Activated CD8-positive, alpha-beta memory T cell treated with anti-CD3 and anti-CD28 coated beads, Interleukin-2, amount 10 ng/mL, durations not matched to agents 7 days and 5 days (primary cell): ENCODE measurements at places on chromosomes 7 and 10. TPM values are rescaled to one million over a fixed set of nuclear protein-coding genes. Genes with fewer than 3 reads are reported as not detected.

- H3K27me3 ChIP-seq: peaks cover 44% of the 10 kb centered on the region
- no peak for DNase-seq
- peaks cover 15% of the 10 kb centered on the region for H3K4me1 ChIP-seq
- no peak overlapping the region for H3K4me3 ChIP-seq
- H3K27ac ChIP-seq: no peak overlapping the region
- H3K36me3 ChIP-seq: no peaks in the 10 kb centered on the region
Observed at GRCh38 chr10:98338318-98338717, 70.3 kb upstream of the LOXL4 start.

HOXA13 gene
- total RNA-seq: not detected

P4HA1 gene
- 29.8 TPM for total RNA-seq

DNAJC12 gene
- total RNA-seq: 40.8 TPM

GRCh38 chr7:129213828-129214227 is 11.0 kb upstream of the AHCYL2 start:
- H3K4me1 ChIP-seq: peaks cover 3% of the 10 kb centered on the region
- DNase-seq: no peak
- no peak overlapping the region for H3K27ac ChIP-seq
- no peak overlapping the region for H3K4me3 ChIP-seq
- peaks cover 20% of the 10 kb centered on the region for H3K27me3 ChIP-seq

DNA sequence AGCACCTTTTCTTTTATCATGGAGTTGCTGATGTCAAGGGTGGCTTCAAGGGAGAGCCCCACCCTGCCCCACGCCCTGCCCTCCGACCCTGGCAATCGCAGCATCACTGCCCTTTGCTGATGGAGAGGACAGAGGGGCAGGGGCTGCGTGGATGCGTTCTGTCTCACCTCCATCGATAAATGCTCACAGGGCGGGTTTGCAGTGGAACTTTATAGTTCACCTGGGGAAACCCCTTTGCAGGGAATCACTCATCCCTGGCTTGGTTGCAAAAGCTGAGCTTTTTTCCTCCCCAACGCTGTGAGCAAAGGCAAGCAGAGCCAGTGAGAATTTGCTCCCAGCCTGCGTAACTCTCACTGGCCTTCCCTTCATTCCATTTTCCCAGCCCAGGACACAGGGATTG is 176.8 kb downstream of the WDR37 start:
- H3K27ac ChIP-seq: no peak overlapping the region
- no peaks in the 10 kb centered on the region for H3K4me1 ChIP-seq
- DNase-seq: no peak
- no peaks in the 10 kb centered on the region for H3K36me3 ChIP-seq

SLC13A1 gene
- not detected for total RNA-seq

ZNF365 gene
- not detected for total RNA-seq

- no peak overlapping the region for H3K27ac ChIP-seq
- no peaks in the 10 kb centered on the region for H3K4me1 ChIP-seq
- DNase-seq: no peak
Observed at GRCh38 chr10:85565381-85565780, 801.2 kb downstream of the GRID1 start.

ETV1 gene
- total RNA-seq: 1.9 TPM

GPR146 gene
- 2.1 TPM for total RNA-seq

GRCh38 chr7:94834359-94834758 is 73.0 kb upstream of the PPP1R9A start:
- no peak for DNase-seq
- H3K4me3 ChIP-seq: no peak overlapping the region
- no peaks in the 10 kb centered on the region for H3K4me1 ChIP-seq
- H3K27me3 ChIP-seq: no peaks in the 10 kb centered on the region

DNA sequence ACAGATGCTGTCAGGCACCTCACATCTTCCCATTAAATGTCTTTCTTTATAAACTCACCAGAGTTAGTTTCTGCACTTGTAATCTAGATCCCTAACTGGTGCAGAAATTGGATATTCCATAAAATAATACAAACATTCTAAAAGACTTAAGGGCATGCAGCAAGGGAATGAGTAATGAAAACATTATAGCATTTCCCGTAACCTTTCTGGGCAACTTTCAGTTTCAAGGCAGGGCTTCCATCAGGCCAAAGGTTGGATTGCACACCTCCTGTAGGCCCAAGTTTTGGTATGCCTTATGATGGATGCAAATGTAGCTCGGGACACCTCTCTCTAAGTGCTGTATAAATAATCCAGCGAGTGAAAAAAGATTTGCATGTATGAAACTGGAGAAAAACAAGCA is 129.9 kb upstream of the LYZL2 start:
- H3K27me3 ChIP-seq: no peaks in the 10 kb centered on the region
- peaks cover 29% of the 10 kb centered on the region for H3K4me1 ChIP-seq
- H3K4me3 ChIP-seq: no peak overlapping the region
- H3K36me3 ChIP-seq: peaks cover 11% of the 10 kb centered on the region

- no peaks in the 10 kb centered on the region for H3K27me3 ChIP-seq
- no peaks in the 10 kb centered on the region for H3K36me3 ChIP-seq
- H3K27ac ChIP-seq: no peak overlapping the region
- H3K4me1 ChIP-seq: no peaks in the 10 kb centered on the region
- H3K4me3 ChIP-seq: no peak overlapping the region
Observed at GRCh38 chr10:132836248-132836831, 50.4 kb upstream of the NKX6-2 start.

DNA sequence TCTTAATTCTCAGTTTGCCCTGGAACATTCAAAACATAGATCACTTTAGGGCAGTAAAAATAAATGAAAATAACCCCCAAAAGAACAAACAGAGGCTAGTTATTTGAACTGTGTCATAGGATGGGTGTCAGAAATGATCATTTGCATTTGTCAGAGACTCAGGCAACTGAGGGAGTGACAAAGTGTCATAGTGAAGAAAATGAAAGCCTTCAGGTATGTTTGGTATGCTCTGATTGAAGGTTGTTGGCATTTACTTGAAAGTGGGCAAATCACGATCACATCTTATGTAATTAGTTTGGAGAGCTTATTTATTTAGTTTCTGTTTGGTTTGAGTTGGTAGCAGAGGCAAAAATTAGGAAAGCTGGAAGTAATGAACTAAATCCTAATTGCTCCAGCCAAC is 880.9 kb downstream of the ANKRD7 start:
- DNase-seq: no peak
- no peak overlapping the region for H3K27ac ChIP-seq
- H3K4me1 ChIP-seq: no peaks in the 10 kb centered on the region
- no peak overlapping the region for H3K4me3 ChIP-seq
- no peaks in the 10 kb centered on the region for H3K27me3 ChIP-seq
- no peaks in the 10 kb centered on the region for H3K36me3 ChIP-seq

GRCh38 chr10:47381427-47382379 is 2.4 kb downstream of the ZNF488 start:
- H3K4me3 ChIP-seq: no peak overlapping the region
- DNase-seq: peak; percentile 33
- H3K36me3 ChIP-seq: peaks cover 7% of the 10 kb centered on the region
- no peak overlapping the region for H3K27ac ChIP-seq
- H3K4me1 ChIP-seq: peaks cover 23% of the 10 kb centered on the region

DNA sequence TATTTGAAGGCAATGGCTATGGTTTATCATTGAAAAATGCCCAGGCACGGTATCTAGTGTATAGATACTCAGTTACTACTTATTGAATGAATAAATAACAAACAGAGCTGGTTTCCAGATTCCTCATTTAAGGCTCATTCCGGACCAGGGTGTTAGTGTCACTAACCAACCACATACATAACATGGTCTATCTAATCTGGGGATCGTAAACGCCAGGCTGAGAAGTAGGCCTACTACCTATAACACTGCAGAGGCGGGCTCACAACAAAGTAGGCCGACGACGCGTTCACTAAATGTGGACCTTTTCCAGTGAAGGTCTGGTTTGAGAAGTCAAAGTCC is 423 bp downstream of the LSM5 start:
- H3K4me3 ChIP-seq: peak overlapping the region; percentile 82
- DNase-seq: no peak
- H3K27me3 ChIP-seq: no peaks in the 10 kb centered on the region
- peak overlapping the region; percentile 93 for H3K27ac ChIP-seq
- H3K4me1 ChIP-seq: peaks cover 35% of the 10 kb centered on the region

DNA sequence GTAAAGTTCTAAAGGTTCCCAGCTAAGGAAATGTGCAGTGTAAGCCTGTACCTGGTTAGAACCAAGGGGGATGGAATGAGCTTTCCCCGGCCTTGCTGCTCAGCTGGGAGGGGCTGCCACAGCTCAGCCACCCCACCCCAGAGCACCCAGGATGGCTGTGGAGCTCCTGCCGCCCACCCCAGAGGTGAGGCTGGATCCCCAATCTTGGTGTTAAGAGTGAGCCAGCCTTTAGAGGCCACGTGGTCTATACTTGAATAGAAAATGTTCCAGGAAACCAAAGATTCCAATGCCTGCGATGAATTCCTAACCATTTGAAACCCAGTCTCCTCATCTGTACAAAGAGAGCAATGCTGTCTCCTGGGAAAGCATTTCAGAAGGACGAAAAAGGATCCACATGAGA is 16.5 kb downstream of the DIP2C start:
- no peaks in the 10 kb centered on the region for H3K36me3 ChIP-seq
- no peak for DNase-seq
- peaks cover 7% of the 10 kb centered on the region for H3K4me1 ChIP-seq
- H3K27ac ChIP-seq: no peak overlapping the region
- H3K27me3 ChIP-seq: peaks cover 10% of the 10 kb centered on the region
- no peak overlapping the region for H3K4me3 ChIP-seq

- H3K36me3 ChIP-seq: no peaks in the 10 kb centered on the region
- H3K27ac ChIP-seq: no peak overlapping the region
- DNase-seq: no peak
- peaks cover 2% of the 10 kb centered on the region for H3K27me3 ChIP-seq
Observed at GRCh38 chr10:34967335-34967880, 122.7 kb downstream of the CUL2 start.

- peaks cover 43% of the 10 kb centered on the region for H3K36me3 ChIP-seq
- H3K27ac ChIP-seq: no peak overlapping the region
- peaks cover 82% of the 10 kb centered on the region for H3K4me1 ChIP-seq
- no peak for DNase-seq
Observed at GRCh38 chr10:22702348-22702747, 12.0 kb downstream of the PIP4K2A start.

DNA sequence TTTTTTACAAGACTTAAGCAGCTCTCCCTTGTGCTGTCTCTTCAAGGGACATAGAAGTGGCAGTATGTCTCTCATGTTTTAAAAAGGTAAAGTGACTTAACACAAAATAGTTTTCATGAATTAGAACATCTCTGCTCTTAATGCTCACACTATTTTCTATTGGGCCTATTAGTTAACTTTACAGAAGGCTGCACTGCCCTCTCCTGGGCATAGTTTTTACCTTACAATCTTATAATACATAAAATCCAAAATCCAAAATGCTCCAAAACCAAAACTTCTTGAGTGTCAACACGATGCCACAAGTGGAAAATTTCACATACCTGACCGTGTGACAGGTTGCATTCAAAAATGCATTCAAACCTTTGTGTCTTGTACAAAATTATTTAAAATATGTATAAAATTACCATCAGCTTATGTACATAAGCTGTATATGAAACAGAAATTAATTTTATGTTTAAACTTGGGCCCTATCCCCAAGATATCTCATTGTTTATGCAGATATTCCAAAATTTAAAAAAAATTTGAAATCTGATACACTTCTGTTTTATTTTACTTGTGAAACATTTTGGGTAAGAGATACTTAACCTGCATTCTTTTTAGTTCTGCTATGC is 25.8 kb downstream of the TES start:
- no peaks in the 10 kb centered on the region for H3K27me3 ChIP-seq
- H3K36me3 ChIP-seq: peaks cover 18% of the 10 kb centered on the region
- H3K27ac ChIP-seq: no peak overlapping the region
- no peak overlapping the region for H3K4me3 ChIP-seq
- peak; percentile 65 for DNase-seq

- H3K4me1 ChIP-seq: peaks cover 24% of the 10 kb centered on the region
- no peak for DNase-seq
- no peak overlapping the region for H3K4me3 ChIP-seq
- H3K36me3 ChIP-seq: peaks cover 1% of the 10 kb centered on the region
- H3K27ac ChIP-seq: no peak overlapping the region
- H3K27me3 ChIP-seq: no peaks in the 10 kb centered on the region
Observed at GRCh38 chr10:128908499-128908898, 558.5 kb upstream of the MGMT start.

PANK1 gene
- 6.2 TPM for total RNA-seq

DNA sequence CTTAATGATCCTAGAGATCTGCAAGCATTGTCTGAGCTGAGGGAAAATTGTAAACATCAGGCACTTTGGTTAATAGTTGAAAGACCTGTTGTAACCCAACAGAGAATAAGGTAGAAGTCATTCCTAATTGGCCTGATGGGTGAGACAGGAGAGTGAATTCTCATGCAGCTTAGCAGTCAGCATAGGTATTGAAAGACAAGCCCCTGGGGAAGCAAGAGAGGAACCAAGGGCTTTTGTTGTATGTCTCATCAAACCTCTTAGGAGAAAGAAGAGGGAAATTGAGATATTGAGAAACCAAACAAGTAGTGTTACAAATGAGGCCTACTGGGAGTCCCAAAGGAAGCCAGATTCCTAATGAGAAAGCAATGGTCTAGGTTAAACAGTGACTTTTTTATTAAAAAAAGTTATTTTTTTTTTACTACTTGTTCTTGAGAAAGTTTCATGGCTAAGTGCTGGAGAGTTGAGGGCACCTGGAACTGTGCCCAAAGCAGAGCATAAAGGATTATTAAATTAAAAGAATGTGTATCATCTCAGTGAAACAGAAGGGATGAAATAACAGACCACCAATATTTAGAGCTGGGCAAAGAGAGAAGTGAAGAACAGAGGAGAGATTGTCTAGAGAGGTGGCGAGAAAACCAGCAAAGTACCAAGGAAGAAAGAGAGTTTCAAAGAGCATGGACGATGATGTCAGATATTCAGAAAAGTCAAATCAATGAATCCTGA is 168.9 kb downstream of the CDK14 start:
- H3K27me3 ChIP-seq: no peaks in the 10 kb centered on the region
- H3K36me3 ChIP-seq: no peaks in the 10 kb centered on the region
- no peak overlapping the region for H3K4me3 ChIP-seq
- no peak overlapping the region for H3K27ac ChIP-seq

SLC16A12 gene
- not detected for total RNA-seq

DNA sequence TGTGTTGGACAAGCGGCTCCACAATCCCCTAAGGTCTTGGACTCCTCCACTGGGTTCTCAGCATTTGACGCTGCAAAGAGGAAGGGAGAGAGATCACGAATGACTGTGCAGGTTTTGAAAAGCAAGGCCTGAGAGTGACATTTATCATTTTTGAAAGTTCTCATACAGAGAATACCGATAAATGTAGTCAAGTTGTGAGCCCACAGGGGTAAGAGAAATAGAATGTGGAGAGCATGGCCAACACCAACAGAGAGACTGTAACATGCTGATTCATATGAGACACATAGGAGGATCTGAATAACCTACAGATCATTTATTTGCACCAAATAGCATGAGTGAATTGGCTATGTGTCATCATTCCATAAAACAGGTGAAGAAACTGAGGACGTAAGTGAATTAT is 230.5 kb upstream of the MBL2 start:
- H3K27ac ChIP-seq: no peak overlapping the region
- no peaks in the 10 kb centered on the region for H3K27me3 ChIP-seq
- H3K4me1 ChIP-seq: no peaks in the 10 kb centered on the region

DNA sequence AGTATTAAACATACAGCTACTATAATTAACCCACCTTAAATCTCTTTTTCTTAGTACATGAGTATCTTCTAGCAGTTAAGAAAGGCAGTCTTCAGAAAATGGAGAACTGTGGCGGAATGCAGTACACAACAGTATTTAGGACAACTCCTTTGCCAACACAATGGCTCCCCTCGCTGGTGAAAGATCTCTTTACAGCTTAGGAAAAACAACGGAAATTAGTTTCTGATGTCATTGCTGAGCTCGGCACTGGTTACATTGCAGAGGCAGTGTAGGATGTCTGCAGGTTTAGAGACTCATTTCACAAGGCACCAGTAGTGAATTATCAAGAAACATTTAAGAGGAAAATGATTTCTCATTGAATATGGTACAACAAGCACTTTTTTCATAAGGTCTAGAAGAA is 43.4 kb downstream of the GLRX3 start:
- H3K36me3 ChIP-seq: peaks cover 30% of the 10 kb centered on the region
- H3K4me3 ChIP-seq: no peak overlapping the region
- H3K4me1 ChIP-seq: peaks cover 22% of the 10 kb centered on the region
